ENCODE measurements at places on chromosomes 1 and 21.

DNA sequence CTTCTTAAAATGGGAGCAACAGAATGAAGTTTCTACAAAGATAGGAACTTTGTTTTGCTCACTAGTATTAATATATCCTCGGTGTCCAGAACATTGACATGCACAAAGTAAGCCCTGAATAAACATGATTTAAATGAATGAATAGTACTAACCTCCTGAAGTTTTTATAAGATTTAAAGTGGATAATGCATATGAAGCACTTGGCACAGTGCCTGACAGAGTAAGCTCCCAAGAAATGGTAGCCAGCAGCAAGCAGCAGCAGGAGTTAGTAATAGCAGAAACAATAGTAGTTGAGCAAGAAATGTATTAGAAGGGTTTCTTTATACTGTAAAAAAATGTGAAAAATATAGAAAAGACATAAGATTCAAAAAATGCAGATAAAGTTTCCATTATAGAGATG lies 258.1 kb upstream of the C1orf87 start:
- DNase-seq = no peak

DNA sequence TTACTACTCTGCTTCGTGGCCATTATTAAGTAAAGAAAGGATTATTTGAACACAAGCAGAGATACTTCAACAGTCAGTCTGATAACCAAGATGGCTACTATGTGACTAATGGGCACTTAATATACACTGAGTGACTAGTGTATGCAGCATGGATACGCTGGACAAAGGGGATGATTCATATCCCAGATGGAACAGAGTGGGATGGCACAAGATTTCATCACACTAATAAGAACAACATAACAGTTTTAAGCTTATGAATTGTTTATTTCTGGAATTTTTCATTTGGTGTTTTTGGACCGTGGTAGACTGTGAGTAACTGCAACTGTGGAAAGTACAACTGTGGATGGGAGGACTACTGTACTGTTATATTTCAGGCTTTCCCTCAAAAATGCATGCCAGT lies 9.4 kb downstream of the ZCCHC17 start:
- DNase-seq = no peak

- no peak for DNase-seq
Observed at GRCh38 chr1:230822092-230822581, 46.2 kb downstream of the C1orf198 start.

GRCh38 chr21:35976481-35976880 lies 83.8 kb downstream of the SETD4 start:
- no peak for DNase-seq

- no peak for DNase-seq
Observed at GRCh38 chr1:10117865-10118264, 85.1 kb downstream of the UBE4B start.

Measured in SHP77 treated with DMSO at 0.1 percent for 48 hours (cell line).